ENCODE measurements at places on chromosomes 16 and 17. TPM values are rescaled to one million over a fixed set of nuclear protein-coding genes. Genes with fewer than 3 reads are reported as not detected.

The HSD3B7 gene
- total RNA-seq, result 0.33 TPM

GRCh38 chr16:305916-306626 is 23.1 kb downstream of the PDIA2 start:
- no peak overlapping the region for H3K4me3 ChIP-seq
- DNase-seq, result no peak
- H3K36me3 ChIP-seq, result peaks cover 21% of the 10 kb centered on the region
- H3K4me1 ChIP-seq, result peaks cover 4% of the 10 kb centered on the region
- H3K27me3 ChIP-seq, result no peaks in the 10 kb centered on the region
- H3K27ac ChIP-seq, result no peak overlapping the region

DNA sequence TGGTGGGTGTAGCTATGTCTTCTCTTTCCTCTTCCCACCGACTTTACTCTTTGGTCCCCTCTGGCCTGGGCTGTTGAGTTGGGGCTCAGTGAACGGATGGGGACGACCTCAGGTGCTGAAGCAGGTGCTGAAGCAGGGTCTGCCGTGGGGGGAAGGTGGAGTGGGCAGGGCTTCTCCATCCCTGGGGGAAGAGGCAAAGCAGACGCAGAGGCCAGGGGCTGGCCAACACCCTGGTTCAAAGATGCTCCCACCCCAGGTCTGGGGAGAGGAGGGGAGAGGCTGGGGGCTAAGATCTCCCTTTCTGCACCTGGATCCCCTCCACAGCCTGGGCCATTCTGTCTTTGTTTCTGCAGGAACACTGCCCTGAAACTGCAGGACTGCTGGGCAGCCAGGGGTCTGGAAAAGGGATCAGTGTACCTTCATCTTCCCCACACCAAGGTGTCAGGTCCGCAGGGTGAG is 22.9 kb downstream of the ALOX12B start:
- peaks cover 34% of the 10 kb centered on the region for H3K27me3 ChIP-seq
- H3K4me1 ChIP-seq, result no peaks in the 10 kb centered on the region
- no peak overlapping the region for H3K27ac ChIP-seq
- no peak for DNase-seq

GRCh38 chr17:38455288-38455915 is 27.1 kb downstream of the ARHGAP23 start:
- H3K27me3 ChIP-seq, result peaks cover 60% of the 10 kb centered on the region
- H3K4me3 ChIP-seq, result no peak overlapping the region
- H3K4me1 ChIP-seq, result peaks cover 8% of the 10 kb centered on the region
- no peaks in the 10 kb centered on the region for H3K36me3 ChIP-seq
- DNase-seq, result no peak

- no peaks in the 10 kb centered on the region for H3K36me3 ChIP-seq
- H3K4me3 ChIP-seq, result no peak overlapping the region
- H3K27me3 ChIP-seq, result no peaks in the 10 kb centered on the region
- H3K27ac ChIP-seq, result no peak overlapping the region
These were observed 24.5 kb downstream of the STXBP4 start for GRCh38 chr17:54992797-54993639.
